Renal pelvis (tissue), 12 donors: ENCODE measurements at places on chromosomes 2 and 18. TPM values are rescaled to one million over a fixed set of nuclear protein-coding genes. Genes with fewer than 3 reads are reported as not detected.
A peak's percentile ranks its signal among the peaks of the same experiment; 100 is the strongest.

DNA sequence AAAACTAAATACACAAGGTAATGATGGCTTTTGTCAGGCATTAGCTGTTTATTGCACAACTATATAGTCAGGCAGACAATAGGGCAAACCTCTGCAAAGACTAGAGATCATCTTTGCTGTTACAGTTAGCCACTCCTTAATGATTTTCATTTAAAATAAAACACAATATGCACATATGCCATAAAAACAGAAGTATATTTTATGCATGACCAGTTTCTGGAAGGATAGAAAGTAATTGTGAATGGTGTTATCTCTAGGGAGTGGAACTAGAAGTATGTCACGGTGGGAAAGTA is 102.0 kb downstream of the CHN1 start:
- no peak for DNase-seq

GRCh38 chr2:58862244-58862643 is 621.1 kb upstream of the FANCL start:
- DNase-seq, result no peak

GRCh38 chr18:60975420-60975819 is 357.8 kb upstream of the CDH20 start:
- DNase-seq, result no peak

- no peak for DNase-seq
Measured at GRCh38 chr2:232432598-232433184, 23.3 kb upstream of the ALPI start.

DNA sequence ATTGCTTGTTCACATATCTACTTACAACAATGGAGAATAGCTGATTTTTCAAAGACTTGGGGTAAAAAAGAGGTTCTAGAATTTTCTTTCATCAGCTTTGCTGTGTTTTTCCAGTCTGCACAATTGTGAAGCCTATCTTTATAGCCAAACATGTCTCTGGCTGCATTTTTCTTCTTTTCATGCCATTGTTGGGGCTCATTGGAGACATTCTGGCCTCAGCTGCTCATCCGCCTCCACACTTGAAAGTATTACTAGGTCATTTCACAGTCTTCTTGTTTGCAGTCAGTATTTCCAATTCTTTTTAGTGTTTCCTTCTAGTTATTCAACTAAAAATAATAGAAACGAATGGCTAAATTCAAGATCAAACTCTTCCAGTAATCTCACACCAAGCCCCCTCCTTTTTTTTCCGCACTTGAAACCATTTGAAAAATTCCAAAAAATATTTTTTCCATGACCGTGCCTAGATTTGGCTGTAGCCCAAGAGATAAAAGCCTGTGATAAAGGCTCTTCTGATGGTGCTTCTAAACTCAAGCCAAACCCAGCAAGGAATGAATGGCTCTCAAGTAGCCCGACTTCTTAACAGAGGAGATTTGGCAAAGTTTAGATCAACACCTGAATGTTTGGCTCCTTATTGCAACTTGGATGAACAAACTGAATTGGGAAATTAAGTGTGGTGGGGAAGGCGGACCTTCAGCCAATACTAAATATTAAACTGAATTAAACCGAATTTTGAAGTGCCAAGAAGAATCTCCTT is 103.4 kb downstream of the NRP2 start:
- DNase-seq, result no peak

The NDC80 gene
- 23.8 TPM for polyA plus RNA-seq

The ANKRD30B gene
- polyA plus RNA-seq, result 0.08 TPM

The GNAL gene
- 4.2 TPM for polyA plus RNA-seq

- DNase-seq, result no peak
Measured at GRCh38 chr18:76980663-76981395, 151.8 kb downstream of the MBP start.

DNA sequence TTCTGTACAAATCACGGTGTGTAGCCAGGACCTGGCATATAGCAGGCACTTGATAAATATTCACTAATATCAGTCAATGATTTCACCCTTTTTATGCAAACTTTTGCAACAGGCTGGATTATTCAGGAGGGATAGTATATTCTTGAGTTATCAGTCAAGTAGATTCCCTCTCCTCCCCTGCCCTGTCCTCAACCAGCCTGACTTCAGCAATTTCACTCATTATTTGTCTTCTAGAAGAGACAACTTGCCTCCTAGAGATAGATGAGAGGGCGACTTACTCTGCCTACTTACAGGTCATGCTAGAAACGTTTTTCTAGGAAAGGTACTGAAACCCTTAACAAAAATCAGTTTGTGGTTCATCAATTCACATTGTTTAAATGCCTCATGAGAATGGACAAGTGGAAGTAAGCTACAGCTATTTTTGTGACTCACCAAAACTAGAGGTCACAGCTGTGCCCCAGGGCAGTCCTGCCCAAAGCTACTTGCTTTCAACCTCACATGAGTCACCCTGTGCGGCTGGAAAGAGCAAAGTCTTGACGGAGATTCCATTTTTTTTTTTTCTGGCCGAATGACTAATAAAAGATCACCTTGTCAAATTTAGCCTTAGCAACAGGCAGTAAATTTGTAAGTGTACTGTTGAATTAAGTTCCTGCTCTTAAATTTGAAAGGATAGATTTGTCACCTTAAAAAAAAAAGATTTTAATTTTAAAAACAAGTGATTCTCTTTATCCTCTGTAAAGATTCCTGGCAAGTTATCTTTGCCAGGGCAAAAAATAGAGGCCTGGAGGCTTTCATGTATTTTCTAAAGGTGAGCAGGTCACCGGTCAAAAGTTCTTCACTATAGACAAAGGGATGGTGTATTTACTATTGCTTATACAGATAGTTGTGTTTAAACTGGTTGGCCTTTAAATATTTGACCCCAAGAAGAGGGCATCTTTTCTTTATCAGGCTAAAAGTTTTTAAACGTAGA is 109.0 kb upstream of the SLC35G4 start:
- no peak for DNase-seq

GRCh38 chr18:75638223-75638775 is 210.8 kb upstream of the SMIM21 start:
- peak; percentile 7 for DNase-seq

DNA sequence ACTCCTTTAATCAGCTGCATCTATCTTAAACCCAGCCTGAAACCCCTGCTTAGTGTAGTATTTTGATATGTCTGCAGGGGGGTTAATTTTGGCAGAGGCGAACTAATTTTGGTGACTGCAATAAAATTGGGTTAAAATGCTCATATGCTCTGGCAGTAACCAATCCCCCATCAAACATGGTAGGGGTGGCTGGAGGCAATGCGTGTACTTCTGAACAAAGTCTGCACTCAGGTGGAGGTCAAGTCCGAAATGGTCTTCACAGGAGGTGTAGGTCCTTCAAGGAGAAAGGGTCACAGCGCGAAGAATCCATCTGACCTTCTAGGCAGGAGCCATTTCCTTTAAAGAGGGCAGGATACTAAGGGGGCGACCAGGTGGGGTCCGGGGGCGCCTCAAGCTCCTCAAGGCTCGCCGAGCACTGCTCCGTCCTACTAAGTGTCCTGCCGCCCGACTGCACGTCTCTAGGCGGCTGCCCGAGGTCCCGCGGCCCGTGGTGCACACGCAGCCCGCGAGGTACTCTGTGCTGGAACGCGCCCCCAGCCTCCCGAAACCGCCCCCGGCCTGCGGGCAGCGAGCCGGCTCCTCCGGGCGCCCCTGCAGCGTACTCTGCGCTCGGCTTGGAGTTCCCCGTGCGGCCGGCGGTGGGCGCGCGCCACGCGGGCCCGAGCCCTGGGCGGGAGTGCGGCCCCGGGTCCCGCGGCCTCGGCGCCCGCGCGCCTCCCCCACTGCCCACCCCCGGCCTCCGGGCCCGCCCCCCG is 1.7 kb upstream of the LDLRAD4 start:
- peak; percentile 62 for DNase-seq

The CEP76 gene
- polyA plus RNA-seq, result 12.0 TPM

- DNase-seq, result no peak
Measured at GRCh38 chr18:6069539-6069938, 174.2 kb upstream of the TMEM200C start.

The SNRNP27 gene
- polyA plus RNA-seq, result 67.7 TPM

DNA sequence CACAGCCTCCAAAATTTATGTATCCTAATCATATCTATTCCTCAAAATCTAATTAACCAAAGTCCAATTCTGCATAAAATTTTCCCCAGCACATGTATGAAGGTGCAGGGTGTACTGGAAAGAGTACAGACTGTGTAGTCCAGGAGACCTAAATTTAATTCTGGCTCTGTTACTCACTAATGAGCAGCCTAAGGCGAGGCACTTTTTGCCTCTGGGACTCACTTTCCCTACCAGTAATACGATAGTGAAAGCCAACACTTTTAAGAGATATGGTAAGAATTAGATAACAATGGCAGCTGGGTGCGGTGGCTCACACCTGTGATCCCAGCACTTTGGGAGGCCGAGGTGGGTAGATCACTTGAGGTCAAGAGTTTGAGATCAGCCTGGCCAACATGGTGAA is 177.7 kb downstream of the PIEZO2 start:
- DNase-seq, result no peak

The WDSUB1 gene
- polyA plus RNA-seq, result 26.9 TPM

DNA sequence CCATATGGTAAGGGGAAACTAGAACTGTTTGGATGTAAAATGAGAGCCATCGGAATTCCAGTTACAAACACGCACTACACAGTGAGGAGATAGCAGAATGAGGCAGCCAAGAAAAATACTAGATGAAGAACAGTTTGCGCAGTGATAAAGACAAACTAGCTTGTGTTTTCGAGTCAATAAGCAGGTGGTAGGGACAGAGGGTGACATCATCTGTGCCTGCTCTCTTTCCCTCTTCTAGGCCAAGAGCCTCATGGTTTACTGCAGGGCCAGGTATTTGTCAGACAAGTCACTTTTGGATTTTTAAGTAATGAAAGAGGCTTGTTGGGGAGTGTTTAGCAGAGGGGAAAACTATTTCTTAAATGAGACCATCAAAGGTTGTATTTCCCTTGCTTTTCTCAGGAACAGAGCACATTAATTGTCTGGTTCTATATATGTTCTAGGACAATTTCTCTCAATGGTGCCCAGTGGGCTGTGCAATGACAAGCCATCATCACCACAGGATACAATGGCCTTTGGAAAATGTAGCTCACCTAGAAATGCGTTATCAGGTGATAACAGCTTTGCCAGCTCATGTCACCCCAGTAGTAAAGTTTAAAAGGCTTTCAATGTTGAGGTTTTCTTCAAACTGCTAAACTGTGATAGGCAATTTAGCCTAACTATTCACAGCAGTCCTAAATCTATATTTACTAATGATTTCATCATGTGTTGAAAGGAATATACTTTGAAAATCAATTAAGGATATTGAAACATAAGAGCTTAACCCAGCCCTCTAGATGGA is 1210.3 kb upstream of the ZEB2 start:
- no peak for DNase-seq

GRCh38 chr2:174635776-174636404 is 38.3 kb upstream of the WIPF1 start:
- no peak for DNase-seq

DNA sequence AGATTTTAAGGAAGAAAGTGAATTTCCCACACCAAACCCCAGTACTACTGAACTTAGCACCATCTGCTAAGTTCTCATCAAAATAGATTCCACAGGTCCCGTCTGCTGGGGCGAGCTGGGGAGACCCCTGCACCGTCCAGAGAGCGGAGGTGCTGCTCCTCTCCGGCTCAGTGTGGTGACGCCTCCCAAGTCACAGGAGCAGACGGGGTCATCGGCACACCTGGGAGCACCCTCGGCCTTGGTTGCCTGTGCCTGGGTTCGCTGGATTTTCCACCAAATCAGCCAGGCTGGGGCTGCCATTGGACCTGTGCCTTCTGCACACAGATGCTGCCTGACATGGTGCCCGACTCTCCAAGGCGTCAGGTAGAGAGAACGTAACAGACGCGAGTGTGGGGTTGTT is 141.3 kb downstream of the PXDN start:
- DNase-seq, result no peak

The KCNE4 gene
- 15.3 TPM for polyA plus RNA-seq

The RBKS gene
- polyA plus RNA-seq, result 7.4 TPM

DNA sequence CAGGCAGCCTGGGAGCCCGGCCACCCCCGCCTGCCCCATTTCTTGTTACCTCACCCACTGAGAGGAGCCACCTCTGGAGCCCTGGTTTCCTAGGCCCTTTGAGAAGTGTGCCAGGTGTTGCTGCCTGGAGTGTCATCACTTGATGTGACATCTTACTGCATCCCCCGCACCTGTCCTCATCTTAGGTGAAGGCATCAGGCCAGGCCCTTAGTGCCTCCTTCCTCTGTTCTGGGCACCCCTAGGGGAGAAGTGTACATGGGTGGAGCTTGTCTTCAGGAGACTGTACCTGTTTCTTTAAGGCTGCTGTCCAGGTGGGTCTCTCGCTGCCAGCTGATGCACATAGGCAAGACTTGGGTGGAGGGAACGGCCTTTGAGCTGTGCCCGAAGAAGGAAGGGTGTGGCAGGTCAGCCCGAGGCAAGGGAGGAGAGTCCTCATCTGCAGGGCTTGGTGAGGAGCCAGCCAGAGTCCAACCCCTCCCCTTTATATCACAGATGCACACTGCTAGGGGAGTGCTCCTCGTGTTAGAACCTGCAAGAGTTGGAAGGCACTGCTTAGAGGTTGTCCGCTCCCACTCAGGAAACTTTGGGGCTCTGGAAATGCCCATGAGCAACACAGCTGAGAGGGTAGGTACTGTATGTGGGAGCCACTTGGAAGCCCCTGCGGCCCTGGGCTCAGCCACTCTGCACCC is 45.9 kb downstream of the NCK2 start:
- no peak for DNase-seq

DNA sequence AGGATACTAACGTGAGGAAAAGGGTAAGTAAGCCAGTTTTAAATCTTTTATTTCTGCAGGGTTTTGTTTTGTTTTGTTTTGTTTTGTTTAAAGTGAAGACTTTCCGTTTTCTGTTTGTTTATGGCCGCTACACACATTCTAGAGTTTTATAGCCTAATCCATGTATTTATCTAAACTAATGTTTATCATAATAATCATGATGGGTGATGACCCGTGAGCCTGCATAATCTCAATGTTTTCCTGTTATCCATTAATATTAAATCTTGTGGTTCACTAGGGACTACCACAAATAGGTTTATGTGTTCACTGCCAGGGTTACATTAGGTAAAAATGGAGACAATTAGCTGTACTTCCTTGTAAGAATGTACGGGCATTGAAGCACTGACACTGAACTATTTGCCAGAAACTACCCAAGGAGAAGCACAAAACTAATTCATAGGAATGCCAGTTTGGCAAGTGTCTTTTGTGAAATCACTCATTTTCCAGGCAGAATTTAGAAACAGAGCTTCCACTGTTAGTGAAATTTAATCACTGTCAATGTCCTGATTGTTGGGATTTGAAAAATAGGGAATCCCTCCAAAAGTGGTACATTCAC is 574.8 kb downstream of the LRP1B start:
- no peak for DNase-seq

GRCh38 chr2:159713631-159714246 is 1.4 kb downstream of the MARCHF7 start:
- no peak for DNase-seq

- DNase-seq, result no peak
Measured at GRCh38 chr2:99404039-99404796, 67.0 kb downstream of the EIF5B start.

DNA sequence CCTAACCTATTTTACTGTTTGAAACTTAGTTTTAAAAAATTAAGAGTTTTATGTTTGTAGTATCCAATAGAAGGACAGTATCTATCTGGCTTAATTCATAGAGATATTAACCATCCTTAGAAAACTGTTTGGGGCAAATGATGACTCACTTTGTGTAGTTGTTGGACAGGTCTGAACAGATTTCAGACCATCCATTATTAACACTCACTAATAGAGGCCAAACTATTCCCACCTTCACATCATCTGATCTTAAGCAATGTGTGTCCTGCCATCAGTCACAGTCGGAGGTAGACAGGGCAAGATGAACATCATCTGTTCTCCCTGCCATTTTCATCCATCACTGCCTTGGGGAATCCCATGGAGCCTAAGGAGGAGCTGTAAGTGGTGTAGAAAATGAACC is 164.6 kb upstream of the DCC start:
- DNase-seq, result no peak
